Immature natural killer cell (primary cell): ENCODE measurements at places on chromosomes 2 and 18. TPM values are rescaled to one million over a fixed set of nuclear protein-coding genes. Genes with fewer than 3 reads are reported as not detected.

The DNAJC5G gene
- not detected for polyA plus RNA-seq

The HOXD9 gene
- polyA plus RNA-seq: not detected

The PKDCC gene
- polyA plus RNA-seq: not detected

DNA sequence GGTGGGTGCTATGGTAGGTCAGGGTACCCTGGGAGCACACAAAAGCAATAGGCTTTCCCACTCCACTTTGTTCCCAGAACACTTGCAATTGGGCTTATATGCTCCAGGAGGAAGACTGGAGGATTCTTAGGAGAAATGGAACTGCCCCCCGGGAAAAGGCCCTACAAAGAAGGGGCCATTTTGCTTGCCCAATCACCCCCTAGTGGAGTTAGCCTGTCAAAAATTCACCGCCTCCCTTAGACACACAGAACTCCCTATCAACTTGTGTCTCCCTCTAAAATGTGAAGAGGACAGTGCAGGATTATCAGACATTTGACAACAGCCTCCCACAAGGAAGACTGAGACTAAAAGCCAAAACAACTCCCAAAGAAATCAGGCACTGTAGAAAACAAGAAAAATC lies 36.5 kb downstream of the NLRC4 start:
- peaks cover 3% of the 10 kb centered on the region for H3K4me1 ChIP-seq
- H3K4me3 ChIP-seq: no peak overlapping the region
- peak overlapping the region; percentile 21 for H3K27ac ChIP-seq
- peaks cover 2% of the 10 kb centered on the region for H3K27me3 ChIP-seq

DNA sequence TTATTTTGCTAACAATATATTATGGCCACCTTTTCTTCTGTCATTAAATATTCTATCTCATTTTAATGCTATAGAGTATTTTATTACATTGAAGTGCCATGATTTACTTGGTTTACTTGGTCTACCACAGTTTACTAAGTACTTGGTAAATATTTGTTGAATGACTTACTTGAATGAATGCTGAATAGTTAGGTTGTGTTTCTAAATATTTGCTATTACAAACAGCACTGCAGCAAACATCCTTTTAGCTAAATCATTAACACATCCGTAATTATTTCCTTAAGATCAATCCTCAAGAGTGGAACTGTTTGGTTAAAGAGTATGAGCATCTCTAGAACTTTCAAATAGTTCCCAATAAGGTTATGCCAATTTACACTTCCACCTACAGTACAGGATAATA lies 318.7 kb downstream of the MYCN start:
- no peak overlapping the region for H3K27ac ChIP-seq
- peaks cover 5% of the 10 kb centered on the region for H3K27me3 ChIP-seq
- no peaks in the 10 kb centered on the region for H3K4me1 ChIP-seq
- H3K36me3 ChIP-seq: no peaks in the 10 kb centered on the region

- H3K27ac ChIP-seq: no peak overlapping the region
- H3K4me1 ChIP-seq: no peaks in the 10 kb centered on the region
- H3K27me3 ChIP-seq: no peaks in the 10 kb centered on the region
- no peak overlapping the region for H3K4me3 ChIP-seq
These were observed 31.2 kb downstream of the SCN9A start for GRCh38 chr2:166344286-166345113.

The TDRD15 gene
- polyA plus RNA-seq: not detected

- no peaks in the 10 kb centered on the region for H3K27me3 ChIP-seq
- no peaks in the 10 kb centered on the region for H3K36me3 ChIP-seq
- no peak overlapping the region for H3K4me3 ChIP-seq
These were observed 336.7 kb upstream of the KCNH7 start for GRCh38 chr2:163175294-163175693.

The AKAIN1 gene
- polyA plus RNA-seq: not detected

The AMER3 gene
- polyA plus RNA-seq: not detected

The INPP5D gene
- polyA plus RNA-seq: 73.5 TPM
